ENCODE measurements at places on chromosomes 2 and 18.

- no peak overlapping the region for H3K27ac ChIP-seq
- H3K36me3 ChIP-seq: no peaks in the 10 kb centered on the region
- H3K4me1 ChIP-seq: no peaks in the 10 kb centered on the region
- DNase-seq: no peak
- no peak overlapping the region for H3K4me3 ChIP-seq
- no peaks in the 10 kb centered on the region for H3K27me3 ChIP-seq
Observed at GRCh38 chr18:33802955-33803354, 224.9 kb downstream of the ASXL3 start.

DNA sequence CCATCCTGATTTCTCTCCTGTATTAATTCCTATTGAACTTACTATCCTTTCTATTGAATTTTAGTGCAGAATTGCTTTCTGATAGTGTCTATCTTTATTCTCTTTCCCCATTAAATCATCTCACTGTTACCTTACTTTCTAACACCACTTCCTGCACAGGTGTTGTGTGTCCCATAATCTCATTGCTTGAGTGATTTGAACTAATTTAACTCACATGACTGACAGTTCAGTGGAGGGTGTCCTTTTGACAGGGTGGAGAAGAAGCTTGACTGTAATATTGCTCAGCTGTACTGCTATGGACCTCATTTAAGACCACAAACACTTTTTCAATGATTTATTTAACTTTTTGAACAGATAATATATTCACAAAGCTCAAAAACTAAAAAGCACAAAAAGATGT is 211.8 kb downstream of the NRXN1 start:
- no peak overlapping the region for H3K27ac ChIP-seq
- no peak for DNase-seq
- H3K27me3 ChIP-seq: no peaks in the 10 kb centered on the region
- H3K4me3 ChIP-seq: no peak overlapping the region
- no peaks in the 10 kb centered on the region for H3K4me1 ChIP-seq

DNA sequence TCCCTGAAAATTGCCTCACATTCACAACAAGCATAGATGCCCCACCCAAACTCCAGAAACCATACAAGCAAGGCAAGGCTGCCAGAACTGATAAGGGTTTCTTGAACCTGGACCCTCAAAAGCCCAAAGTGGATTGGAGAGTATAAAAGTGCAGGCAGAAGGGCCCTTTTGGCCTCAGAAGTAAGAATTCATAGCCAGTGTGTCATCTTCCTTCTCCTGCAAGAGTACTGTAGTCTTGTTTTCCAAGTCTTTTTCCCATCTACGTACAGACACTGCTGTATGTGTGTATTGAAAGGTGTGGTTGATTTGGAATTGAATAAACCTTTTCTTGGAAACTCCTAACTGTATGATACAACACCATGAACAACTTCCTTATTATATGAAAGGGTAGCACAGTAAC is 46.8 kb downstream of the ZC3H15 start:
- H3K4me1 ChIP-seq: no peaks in the 10 kb centered on the region
- H3K4me3 ChIP-seq: no peak overlapping the region
- no peaks in the 10 kb centered on the region for H3K36me3 ChIP-seq
- no peak for DNase-seq
- H3K27ac ChIP-seq: no peak overlapping the region

DNA sequence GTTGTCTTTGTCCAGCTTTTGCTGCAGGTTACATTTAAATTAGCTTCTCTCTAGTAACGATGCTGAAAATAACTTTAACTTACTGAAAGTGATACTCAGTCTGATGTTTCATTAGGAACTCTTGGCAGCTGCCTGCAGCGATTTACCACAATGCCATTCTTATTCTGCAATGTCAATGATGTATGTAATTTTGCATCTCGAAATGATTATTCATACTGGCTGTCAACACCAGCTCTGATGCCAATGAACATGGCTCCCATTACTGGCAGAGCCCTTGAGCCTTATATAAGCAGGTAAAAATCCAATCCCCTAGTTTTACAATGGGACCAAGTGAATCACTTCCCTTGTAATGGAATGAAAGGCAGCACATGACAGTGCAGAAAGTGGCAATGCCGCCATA is 16.3 kb upstream of the MFF start:
- no peaks in the 10 kb centered on the region for H3K4me1 ChIP-seq
- DNase-seq: no peak
- H3K27me3 ChIP-seq: no peaks in the 10 kb centered on the region

All from breast epithelium (tissue), 4 donors.